ENCODE measurements at places on chromosomes 1 and 21.

- no peak for DNase-seq
Measured at GRCh38 chr1:47837866-47838561, 159.2 kb downstream of the TRABD2B start.

GRCh38 chr1:167533851-167534300 lies 15.5 kb upstream of the CD247 start:
- peak; percentile 3 for DNase-seq

DNA sequence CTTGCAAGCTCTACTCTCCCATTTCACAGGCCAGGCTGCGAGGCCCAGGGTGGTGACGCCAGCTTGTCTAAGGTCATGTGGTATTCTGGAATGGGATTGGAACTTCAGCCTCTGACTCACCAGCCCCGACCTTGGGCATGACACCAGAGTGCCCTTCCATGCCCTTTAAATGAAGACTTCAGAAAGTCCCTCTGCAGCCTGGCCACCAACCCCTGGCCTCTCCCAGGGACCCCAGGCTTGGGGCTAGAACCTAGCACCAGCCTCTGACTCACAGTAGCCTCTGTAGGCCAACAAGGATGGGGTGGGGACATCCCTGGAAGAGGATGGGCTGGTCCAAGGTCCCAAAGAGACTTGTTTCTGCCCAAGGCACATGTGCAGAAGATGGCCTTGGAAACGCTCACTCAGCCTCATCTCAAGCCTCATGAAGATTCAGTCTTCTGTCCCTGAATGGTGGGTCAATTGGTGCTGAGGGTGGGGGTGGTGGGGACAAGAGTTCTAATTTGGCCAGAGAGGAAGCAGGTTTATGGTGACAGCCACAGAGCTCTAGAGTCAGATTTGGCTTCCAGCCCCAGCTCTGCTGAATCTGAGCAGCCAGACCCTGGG lies 36.1 kb upstream of the RUNX3 start:
- DNase-seq = no peak

GRCh38 chr1:247884797-247885413 lies 10.5 kb upstream of the OR2W3 start:
- DNase-seq = no peak

- DNase-seq = no peak
Measured at GRCh38 chr1:161082996-161083747, 6.2 kb downstream of the NECTIN4 start.
